ENCODE measurements at places on chromosomes 4 and X.

DNA sequence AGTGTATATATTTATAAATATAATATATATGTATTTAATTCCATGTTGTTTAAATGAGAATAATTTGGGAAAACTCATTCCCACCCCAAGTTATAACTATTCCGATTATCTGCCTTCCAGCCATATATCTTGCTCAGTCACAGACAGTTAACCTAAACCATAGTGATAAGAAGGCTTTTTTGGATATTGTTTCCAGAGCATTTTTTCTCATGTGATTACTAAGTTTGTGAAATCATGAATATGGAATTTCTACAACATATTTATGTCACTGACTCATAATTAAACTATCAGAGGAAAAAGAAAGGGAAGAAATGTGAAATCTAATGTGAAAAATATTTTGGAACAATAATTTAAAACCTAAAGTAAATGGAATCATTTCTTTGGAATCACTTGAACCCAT is 1163.5 kb upstream of the PABPC4L start:
- DNase-seq, result no peak

DNA sequence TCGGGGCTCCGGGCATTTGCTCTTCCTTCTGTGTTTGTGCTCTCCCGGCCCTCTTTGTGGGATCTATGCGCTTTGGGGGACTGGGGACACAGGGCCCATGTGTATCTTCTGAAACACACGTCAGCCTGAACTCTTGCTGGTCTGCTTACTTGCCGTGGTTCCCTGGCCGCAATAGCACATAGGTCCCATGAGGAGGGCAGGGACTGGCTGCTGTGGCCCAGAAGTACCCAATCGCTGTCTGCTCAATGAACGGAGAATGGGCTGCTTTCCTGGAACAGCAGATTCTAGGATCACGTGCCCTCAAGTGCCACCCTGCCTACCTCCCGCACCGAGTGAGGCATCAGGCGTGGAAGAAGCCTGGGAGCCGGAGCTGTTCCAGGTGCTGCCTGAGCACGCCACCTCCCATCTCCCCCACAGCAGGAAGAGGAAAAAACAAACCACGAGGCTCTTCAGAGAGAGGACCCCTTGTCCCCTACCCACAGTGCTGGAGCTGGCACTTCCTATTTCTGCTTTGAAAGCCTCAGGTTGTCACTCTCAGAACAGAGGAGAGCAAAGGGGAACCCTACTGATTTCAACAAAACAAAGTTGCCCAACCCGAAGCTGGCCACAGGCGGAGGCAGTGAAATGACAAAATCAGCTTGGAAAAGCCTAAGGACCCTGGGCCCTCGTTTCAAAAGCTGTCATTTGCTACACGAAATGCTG is 3.8 kb downstream of the G6PD start:
- no peak for DNase-seq

DNA sequence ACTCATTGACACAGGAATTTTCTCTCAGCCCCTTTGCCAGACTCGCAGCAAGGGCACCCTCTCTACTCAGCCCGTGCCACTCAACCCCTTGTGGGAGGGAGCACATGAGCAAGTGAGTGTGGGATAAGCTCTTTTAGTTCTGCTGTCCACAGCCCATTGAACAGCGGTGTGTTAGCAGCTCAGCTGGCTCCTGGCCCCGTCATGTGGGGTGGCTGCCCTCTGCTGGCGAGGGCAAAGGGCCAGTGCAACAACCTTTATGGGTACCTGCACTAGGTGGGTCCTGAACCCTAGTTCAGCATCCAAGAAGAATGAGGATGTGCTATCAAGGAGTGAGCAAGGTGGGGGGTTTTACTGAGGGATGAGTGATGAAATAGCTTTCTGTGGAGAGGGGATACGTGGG is 85.0 kb upstream of the ZNF81 start:
- DNase-seq, result peak; percentile 4

DNA sequence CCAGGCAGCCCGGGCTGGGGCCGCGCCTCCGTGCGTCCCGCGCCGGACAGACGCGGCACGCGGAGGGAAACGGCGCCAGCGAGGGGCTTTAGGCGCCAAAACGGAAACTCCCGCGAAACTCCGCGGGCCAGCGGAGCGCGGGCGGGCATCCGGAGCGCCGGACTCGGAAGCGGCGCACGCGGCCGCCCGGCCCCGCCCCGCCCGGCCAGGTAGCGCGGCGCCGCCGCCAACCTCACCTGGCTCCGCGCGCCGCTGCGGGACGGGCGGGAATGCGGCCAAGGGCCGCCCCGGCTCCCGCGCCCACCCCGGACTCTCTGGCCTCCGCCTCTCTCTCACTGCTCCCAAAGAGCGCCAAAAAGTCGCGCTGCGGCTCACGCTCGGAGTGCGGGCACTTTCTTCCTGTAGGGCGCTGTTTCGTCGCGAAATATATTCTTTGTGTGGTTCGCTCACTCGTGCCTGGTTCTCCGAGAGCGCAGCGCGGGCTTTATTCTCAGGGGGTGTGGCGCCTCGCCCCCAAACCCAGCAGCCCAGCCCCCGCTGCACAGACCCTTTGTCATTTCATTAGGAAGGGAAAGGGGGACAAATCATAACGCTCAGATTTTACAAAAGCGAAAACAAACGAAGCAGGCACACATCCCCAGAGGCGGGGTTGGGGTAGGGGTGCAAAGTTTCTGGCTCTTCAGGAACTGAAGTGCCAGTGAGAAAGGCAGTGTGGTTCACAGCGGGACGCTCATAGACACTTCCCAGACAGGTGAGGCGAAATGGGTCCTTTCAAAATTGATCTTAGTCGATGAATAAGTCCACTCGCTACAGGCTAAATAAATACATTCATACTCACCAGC is 961 bp upstream of the MBNL3 start:
- peak; percentile 20 for DNase-seq

Measured in activated T-cell treated with anti-CD3 and anti-CD28 coated beads for 1 hour (primary cell).